Fibroblast of skin of right quadriceps (primary cell): ENCODE measurements at places on chromosomes 5 and 9.

DNA sequence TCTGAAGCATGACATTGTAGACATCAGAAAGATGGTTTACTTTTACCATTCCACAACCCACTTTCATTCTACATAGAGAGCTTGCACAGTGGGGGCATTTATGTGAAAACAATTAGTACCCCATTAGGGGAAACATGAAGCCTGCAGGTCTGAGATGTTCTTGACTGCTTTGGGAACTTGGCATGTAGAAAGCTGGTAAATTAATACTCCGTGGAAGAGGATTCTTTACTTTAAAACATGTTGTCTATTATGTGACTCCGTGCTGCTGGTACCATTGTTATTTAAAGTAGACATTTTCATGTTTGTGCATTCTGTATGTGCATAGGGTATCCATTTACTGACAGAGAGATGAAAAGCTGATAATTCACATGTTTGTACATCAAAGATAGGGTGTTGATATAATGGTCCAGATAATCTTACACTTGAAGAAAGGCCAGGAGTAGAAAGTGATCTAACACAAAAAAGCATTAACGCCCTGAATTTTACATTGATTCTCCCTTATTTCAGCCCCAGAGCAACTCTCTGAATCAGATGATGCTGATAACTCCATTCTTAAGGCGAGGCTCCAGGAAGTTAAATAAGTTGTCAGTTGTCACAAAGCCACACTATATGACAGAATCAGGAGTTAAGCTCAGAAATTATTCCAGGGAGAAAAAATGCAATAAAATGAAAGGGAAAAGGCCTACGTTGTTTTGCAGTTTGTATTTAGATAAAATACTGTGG is 50.1 kb upstream of the CD180 start:
- DNase-seq, result no peak

DNA sequence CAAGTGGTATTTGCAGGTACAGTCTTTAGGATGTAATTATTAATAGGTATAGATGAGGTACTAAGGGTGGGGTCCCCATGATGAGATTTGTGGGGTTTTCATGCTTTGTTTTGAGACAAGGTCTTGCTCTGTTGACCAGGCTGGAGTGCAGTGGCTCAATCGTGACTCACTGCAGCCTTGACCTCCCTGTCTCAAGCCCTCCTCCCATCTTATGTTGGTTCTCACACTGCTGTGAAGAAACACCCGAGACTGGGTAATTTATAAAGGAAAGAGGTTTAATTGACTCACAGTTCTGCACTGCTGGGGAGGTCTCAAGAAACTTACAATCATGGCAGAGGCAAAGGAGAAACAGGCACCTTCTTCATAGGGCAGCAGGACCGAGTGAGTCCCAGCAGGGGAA is 217.5 kb downstream of the CDK5RAP2 start:
- no peak for DNase-seq

GRCh38 chr5:147659166-147659929 is 123.2 kb downstream of the JAKMIP2 start:
- DNase-seq, result no peak

DNA sequence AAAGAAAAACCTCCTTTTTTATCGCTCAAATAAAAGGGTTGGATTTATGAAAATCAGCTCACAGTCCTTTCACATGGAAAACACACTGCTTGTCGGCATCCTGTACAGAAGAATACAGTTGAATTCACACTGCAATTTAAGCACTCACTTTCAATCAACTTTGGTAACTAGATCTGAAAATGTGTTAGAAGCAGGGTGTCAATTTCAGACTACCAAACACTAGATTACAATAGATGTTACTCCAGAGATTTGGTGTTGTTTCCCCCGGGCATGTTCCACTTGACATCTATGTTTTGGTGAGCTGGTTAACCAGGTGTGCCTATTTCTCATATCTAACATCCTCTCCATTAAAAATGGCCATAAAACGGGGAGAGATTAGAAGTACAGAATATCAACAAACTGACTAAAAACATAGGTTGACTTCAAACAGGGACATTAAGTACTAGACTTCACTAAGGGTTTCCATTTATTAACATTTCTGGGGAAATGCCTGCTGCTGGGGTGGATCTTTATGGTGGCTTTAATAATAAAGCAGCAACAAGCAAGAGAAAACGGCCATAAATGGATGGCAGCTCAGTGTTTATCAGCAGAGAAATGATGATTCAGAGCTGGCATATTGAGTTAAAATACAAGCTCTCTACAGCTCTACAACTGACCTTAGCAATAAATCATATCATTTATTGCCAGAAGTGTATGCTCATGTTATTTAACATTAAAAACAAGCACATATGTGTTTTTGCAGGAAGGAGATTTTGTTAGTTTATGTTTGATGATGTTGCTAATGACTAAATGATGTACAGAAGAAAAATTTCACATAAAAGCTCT is 158.8 kb downstream of the SLF1 start:
- peak; percentile 26 for DNase-seq
